GM12878 (cell line): ENCODE measurements at places on chromosomes 13 and 19. TPM values are rescaled to one million over a fixed set of nuclear protein-coding genes. Genes with fewer than 3 reads are reported as not detected.
A peak's percentile ranks its signal among the peaks of the same experiment; 100 is the strongest.

The PSG2 gene
- not detected in 2 replicates for total RNA-seq

The KCNK6 gene
- 0.98 and 1.1 TPM in 2 replicates for total RNA-seq

The SOX1 gene
- total RNA-seq = not detected in 2 replicates

The SIRT2 gene
- 22.4 and 22.9 TPM in 2 replicates for total RNA-seq

GRCh38 chr13:78660495-78660857 lies 1.5 kb upstream of the OBI1 start:
- no peak overlapping the region for H3K27ac ChIP-seq
- no peaks in the 10 kb centered on the region for H3K36me3 ChIP-seq
- H3K4me3 ChIP-seq = no peak overlapping the region
- DNase-seq = no peak

DNA sequence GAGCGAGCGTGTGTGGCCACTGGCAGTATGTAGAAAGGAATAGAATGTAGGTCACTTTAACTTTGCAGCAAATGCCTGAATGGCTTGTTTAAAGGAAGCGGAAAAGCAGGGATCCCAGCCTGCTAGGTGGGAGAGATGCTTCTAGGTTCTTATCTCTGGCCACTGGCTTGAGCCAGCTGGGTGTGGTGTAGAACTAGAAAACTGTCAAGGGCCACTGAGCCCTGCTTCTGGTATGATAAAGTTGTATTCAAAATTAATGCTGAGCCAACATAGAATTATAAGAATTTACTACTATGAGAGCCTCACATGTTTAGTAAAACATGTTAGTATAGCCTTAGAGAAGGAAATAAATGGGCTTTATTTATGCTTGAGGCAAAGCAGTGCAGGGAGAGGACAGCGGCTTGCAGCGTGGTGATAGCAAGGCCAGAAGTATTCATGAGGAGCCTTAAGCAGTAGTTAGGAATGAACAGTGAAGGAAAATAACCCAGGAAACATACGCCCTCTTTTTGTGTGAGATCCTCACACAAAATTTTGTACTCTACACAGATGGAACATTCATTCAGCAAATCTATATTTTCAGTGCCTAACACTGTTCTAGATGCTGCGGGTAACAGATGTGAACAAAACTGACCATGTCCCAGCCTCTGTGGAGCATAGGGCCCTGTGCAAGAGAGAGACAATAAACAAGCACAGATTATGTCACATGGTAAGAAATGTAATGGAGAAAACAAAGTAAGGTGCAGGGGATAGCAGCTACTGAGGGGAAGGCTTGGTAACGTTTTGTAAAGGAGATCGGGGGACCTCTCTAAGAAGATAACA lies 863.2 kb downstream of the DIAPH3 start:
- DNase-seq = no peak
- no peak overlapping the region for H3K4me3 ChIP-seq
- no peak overlapping the region for H3K27ac ChIP-seq
- H3K36me3 ChIP-seq = no peaks in the 10 kb centered on the region
- no peaks in the 10 kb centered on the region for H3K27me3 ChIP-seq
- no peaks in the 10 kb centered on the region for H3K4me1 ChIP-seq

DNA sequence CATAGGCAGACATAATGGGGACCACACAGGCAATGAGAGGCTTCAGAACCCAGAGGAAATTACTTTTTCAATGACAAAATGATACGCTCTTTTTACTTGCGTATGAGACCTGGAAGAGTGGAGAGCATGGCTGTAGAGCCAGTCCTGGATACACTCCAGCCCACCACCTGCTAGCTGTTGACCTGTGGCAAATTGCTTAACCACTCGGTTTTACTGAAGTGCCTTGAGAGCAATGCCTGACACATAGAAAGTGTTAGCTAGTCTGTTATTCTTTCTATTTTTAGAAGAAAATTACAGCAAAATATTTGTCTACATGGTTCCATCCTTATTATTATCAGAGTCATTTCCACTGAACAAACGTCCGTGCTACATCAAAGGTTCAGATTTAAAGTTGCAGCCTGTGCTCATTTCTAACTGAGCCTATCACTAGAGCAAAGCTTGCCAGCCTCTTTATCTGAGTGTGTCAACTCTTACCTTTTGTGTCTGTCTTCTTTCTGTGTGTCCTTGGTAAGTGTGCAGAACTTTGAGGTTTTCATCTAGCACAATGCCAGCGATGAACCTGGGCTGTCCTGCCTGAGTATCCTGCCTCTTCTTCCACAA lies 9.6 kb upstream of the GPR183 start:
- peaks cover 29% of the 10 kb centered on the region for H3K4me1 ChIP-seq
- no peaks in the 10 kb centered on the region for H3K27me3 ChIP-seq
- H3K36me3 ChIP-seq = peaks cover 5% of the 10 kb centered on the region; the same call in 1 of the 2 replicates
- no peak overlapping the region for H3K4me3 ChIP-seq
- DNase-seq = no peak

DNA sequence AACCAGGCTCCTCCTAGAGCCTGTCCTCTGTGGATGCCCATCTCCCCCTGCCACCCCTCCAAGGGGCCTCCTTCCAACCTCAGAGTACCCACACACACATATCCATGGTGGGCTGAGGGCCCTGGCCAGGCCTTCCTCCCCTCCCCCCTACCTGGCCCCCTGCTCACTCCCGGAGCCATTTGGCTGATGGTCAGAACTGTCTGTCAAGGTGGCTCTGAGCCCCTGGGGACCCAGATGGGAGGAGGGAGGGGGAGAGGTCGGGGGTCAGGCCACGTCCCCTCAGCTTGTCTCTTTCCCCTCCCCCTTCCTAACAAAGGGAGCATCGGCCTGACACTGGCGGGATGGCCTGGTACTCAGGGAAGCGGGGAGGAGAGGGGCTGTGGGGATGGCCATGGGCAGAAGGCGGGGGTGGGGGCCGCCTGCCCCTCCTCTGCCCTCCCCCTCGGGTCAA lies 18.7 kb upstream of the POU2F2 start:
- H3K27ac ChIP-seq = no peak overlapping the region
- H3K27me3 ChIP-seq = no peaks in the 10 kb centered on the region; the same call in 1 of the 2 replicates
- peaks cover 9% of the 10 kb centered on the region for H3K4me1 ChIP-seq
- DNase-seq = no peak
- H3K4me3 ChIP-seq = no peak overlapping the region

- H3K27ac ChIP-seq = no peak overlapping the region
- no peak overlapping the region for H3K4me3 ChIP-seq
- DNase-seq = no peak
- no peaks in the 10 kb centered on the region for H3K36me3 ChIP-seq
- H3K27me3 ChIP-seq = peaks cover 2% of the 10 kb centered on the region; the same call in 1 of the 2 replicates
These were observed 172.4 kb downstream of the SLC7A1 start for GRCh38 chr13:29423050-29423449.

- H3K27ac ChIP-seq = peak within 1 kb of the TSS; percentile 95
- no peak for DNase-seq
- peaks cover 8% of the 10 kb centered on the region for H3K4me1 ChIP-seq
- H3K27me3 ChIP-seq = no peaks in the 10 kb centered on the region
- H3K36me3 ChIP-seq = no peaks in the 10 kb centered on the region
These were observed at the start of gene KLF16 for GRCh38 chr19:1863328-1863637. Gene KLF16 (minus strand): TSS chr19:1863579. CDS start chr19:1863497, 82 bp downstream.

DNA sequence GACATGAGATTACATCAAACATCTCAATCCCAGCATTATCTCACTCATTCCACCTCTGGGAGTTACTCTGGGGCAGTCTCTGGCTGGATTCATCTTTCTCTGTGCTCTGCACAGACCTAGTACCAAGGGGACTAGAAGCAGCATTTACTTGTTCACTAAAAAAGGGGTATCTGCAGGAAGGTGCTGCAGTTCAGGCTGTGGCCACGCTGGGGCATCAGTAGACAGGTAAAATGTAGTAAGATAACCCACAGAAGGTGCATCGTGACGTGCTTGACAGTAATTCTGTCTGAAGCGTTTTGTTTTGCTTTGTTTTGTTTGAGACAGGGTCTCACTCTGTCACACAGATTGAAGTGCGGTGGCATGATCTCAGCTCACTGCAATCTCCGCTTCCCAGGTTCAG lies 29.3 kb downstream of the ZNF564 start:
- H3K4me1 ChIP-seq = no peaks in the 10 kb centered on the region
- H3K36me3 ChIP-seq = peaks cover 2% of the 10 kb centered on the region; the same call in 1 of the 2 replicates
- DNase-seq = no peak
- no peak overlapping the region for H3K27ac ChIP-seq
- no peaks in the 10 kb centered on the region for H3K27me3 ChIP-seq
